ENCODE measurements at places on chromosomes 2 and 18.

- DNase-seq: no peak
Observed at GRCh38 chr2:173462892-173463840, 108.5 kb downstream of the CDCA7 start.

- DNase-seq: no peak
Observed at GRCh38 chr2:23940718-23941620, 706 bp downstream of the UBXN2A start.

- DNase-seq: no peak
Observed at GRCh38 chr18:58512648-58513588, 116.0 kb downstream of the ALPK2 start.

DNA sequence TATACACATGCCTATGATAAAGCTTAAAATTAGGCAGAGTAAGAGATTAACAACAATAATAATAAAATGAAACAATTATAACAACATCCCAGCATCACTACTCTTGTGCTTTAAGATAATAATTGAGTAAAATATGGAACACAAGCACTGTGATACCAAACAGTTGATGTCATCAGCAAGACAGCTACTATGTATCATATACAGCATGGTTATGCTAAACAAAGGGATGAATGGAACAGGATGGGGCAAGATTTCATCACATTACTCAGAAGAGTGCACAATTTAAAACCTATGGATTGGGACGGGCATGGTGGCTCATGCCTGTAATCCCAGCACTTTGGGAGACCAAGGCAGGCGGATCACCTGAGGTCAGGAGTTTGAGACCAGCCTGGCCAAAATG, 1221.0 kb downstream of the SUCLG1 start:
- DNase-seq: no peak

- no peak for DNase-seq
Observed at GRCh38 chr2:128368437-128369107, 49.9 kb upstream of the HS6ST1 start.

DNA sequence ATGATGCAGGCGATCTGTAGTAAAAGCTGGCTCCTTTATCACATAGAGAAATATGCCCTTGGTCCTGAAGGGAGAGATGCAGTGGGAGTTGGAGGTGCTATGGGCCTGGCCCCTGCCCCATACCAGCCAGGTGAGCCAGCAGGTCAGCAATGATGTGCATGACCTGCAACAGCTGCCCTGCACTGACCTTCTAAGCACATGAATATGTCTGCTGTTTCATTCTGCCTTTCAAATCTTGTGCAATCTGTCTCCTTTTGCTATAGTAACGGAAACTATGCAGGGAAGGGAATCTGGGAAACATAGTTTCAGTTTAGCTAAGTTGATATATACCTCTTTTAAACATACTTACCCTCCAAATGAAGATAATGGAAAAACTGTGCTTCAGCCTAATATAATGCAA, 235.2 kb downstream of the TDRD15 start:
- no peak for DNase-seq
